ENCODE measurements at places on chromosomes 2 and 18.

- DNase-seq, result no peak
Observed at GRCh38 chr2:175742367-175742766, 259.7 kb downstream of the LNPK start.

DNA sequence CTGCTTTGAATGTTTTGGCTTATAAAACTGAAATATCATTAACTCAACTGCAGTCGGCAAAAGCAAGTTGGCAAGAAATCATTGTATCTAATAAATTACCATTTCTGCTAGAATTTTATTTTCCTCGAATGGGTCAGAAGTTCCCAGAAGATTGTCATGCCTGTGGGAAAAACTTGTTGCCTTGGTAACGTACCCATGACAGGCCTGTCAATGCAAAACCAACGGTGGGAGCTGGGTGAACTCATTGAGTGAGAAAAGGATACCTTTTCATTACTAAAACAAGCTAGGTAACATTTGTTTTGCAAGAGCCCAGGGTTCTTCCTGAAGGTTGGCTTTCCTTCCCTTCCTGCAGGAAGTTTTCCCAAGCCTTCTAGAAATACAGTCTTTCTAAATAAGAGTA is 9.5 kb downstream of the PLB1 start:
- no peak for DNase-seq

- DNase-seq, result no peak
Observed at GRCh38 chr18:76494231-76495005, 624 bp downstream of the ZNF516 start.

DNA sequence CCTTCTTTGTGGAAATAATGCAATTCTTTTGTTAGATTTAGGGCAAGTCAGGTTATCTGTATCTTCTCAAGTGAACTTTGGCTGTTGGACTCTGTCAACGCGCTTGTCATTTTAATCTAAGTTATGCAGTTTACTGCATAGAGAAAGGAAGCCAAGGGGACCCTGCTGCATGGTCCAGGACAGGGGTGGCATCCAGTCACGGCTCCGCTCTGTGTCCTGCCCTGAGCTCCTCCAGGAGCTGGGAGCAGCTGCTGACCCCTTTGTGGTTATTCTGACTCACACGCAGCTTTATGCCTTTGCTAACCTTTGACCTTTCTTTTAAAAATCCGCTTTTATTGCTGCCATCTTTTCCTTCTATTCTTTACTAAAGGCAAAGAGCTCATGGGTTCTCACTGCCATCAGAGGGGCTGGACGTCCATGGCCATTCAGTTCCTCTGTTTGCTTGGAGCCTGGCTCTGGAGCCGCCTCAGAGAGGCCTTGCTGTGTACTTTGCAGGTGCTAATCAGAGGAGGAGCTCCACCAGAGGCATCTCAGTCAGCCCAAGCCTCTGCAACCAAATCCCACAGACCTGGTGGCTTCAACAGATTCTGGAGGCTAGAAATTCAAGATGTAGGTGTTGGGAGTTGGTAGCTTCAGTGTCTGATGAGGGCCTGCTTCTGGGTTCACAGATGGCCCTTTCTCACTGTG is 39.3 kb downstream of the SNTG2 start:
- no peak for DNase-seq

GRCh38 chr2:31446848-31447247 is 32.3 kb upstream of the XDH start:
- DNase-seq, result no peak

DNA sequence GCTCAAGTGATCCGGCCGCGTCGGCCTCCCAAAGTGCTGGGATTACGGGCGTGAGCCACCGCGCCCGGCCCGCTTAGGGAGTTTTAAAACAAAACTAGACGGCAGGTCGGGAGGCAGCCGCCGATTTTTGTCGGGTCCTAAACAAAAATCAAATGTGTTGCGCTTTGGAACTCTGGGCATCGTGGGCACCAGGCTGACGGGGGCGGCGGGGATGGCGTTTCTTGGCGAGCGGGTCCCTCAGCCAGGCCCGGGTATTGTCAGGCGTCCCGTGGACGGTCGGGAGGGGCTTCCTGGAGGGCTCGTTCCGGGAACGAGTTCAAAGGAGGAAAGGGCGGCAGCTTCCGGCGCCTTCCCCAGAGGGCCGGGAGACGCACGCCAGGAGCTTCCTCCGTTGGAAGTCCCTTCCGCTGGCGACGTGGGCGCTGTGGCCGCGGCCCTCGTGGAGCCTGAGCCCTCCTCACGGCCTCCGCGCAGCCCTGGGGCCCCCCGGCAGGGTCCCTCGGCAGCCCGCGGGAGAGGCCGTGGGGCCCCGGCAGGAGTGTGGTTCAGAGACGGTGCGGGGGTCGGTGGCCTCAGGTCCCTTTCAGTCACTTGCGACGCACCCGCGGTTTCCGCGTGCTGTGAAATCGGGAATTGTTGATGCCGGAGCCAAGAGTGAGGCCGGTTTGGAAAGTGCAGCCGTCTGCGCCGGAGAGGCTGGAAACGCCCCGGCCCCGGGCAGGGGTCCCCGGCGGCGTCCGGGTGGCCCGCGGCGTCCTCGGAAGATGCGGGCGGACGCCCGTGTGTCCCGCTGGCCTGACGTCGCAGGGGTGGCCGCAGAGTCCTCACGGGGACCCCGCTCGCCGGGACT is 59.3 kb downstream of the EMILIN2 start:
- no peak for DNase-seq

GRCh38 chr2:98775146-98775986 is 44.4 kb upstream of the MGAT4A start:
- no peak for DNase-seq

DNA sequence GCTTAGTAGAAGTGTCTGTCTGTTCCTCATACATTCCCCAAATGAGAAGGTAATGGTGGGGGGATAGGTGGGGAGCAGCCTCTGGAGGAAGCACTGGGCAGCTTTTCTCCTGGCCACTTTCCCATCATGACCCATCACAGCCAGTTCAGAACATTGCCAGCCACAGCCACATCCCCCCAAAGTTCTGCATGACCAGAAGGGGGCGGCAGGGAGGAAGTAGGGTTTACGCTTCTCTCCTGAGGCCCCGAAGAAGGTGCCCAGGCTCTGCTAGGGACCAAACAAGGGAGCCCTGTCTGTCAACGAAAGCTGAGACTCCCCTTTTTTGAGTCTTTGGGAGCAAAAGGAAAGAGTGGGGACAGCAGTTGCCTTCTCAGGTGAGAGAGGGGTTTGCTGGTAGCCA is 7.7 kb downstream of the IGFBP5 start:
- no peak for DNase-seq

DNA sequence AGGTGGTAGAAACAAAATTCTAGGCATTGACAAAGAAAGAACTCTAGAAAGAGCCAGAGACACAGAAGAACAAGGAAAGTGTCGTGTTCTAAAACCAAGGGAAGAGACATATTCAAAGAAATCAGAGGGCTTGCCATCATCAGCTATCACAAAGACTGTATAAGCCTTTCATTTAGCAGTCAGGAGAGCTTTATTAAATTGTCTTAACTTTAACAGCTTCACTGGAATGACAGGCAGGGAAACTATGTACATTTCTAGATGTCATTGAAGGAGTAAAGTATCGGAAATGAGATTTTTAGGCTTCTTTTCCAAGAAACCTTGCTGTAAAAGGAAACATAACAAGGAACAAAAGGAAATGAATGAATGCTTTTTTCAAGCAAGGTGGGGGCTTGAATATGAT is 15.8 kb downstream of the KYNU start:
- no peak for DNase-seq

- no peak for DNase-seq
Observed at GRCh38 chr2:22854588-22854987, 530.4 kb upstream of the KLHL29 start.

- DNase-seq, result no peak
Observed at GRCh38 chr2:207854484-207855440, 85.1 kb upstream of the FZD5 start.

GRCh38 chr2:235551965-235552364 is 58.1 kb downstream of the AGAP1 start:
- peak; percentile 6 for DNase-seq

DNA sequence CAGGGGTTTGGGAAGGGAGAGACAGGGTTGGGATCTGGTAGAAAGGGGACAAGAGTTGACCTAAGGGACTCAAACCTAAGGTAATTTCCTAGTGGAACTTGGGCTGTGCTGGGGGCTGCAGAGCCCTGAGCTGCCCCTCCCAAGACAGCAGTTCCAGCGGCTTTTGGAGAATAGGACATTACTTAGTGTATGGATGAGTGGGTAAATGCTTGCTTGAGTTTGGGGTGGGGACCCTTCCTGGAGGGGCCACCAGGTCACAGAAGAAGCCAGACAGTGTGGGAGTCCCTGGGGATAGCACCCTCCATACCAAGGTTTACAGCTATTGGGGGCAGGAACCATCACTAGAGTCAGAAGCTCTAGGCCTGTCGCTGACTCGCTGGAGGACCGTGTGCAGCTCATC is 111.5 kb downstream of the CAPN13 start:
- DNase-seq, result no peak

DNA sequence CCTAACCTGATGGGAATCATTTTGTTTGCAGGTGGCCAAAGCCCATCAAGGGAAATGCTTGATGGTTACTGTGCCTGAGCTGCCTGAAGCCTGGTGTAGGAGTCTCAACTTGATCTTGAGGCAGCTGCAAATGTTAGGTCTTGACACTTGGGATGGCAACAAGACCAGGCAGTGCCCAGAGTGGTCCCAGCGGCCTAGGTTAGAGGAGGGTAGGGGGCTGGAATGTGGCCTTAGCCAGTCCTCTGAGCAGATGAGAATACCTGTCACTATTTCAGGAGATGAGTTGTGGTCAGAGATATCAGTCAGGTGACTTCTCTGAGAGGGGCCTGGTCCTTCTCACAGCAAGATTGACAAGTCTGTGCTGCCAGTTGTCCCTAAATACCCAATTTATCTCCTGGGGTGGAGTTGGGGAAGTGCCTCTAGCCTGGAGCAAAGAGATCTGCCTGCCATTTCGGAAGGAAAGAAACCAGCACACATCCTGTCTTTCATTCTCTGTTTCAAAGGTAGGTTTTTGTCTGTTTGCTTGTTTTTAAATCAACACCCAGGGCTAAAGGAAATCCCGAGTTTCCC is 13.4 kb downstream of the SPTBN1 start:
- DNase-seq, result no peak

DNA sequence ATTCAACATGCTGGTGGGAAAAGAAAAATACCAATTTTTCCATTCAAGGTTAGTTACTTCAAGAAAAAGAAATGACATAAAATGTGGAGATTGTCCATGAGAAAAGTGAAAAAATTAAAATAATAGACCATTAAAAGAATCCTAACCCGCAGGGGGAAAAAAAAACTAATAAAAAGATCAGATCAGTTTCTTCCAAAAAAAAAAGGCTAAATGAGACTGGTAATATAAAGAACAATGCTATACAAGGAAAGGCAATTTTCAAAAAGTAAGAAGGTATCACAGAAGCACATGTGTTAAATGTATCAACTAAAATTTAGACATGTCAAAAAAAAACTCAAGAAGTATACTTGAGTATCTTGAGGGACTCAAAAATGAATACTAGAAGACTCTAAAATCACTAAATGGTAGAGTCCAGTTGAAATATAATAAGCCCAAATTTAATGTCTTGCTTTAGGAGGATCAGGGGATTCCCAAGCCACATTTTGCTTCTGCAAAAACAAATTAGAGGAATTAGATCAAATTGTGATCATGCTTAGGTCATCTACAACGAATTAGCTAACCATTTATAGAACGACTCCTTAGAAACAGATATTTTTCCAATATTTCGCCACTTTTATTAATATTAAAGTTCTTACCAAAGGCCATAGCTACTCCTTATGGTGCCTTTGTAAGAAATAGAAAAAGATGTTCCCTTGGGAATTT is 35.8 kb upstream of the GLS start:
- no peak for DNase-seq

DNA sequence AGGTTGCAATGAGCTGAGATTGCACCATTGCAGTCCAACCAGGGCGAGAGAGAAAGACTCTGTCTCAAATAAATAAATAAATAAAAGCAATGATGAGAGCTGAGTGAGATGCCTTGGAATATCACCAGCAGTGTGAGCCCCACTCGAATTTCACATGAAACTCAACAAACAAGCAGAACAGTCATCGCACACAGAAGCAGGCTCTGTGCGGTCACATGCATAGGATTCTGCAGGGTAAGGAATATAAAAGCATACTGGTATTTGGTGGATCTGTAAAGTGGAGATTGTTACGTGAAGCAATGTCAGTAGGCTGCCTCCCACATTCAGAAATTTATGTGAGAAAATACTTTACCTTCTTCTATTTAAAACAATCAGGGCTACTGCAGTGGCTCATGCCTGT is 18.0 kb upstream of the AP1S3 start:
- DNase-seq, result no peak

DNA sequence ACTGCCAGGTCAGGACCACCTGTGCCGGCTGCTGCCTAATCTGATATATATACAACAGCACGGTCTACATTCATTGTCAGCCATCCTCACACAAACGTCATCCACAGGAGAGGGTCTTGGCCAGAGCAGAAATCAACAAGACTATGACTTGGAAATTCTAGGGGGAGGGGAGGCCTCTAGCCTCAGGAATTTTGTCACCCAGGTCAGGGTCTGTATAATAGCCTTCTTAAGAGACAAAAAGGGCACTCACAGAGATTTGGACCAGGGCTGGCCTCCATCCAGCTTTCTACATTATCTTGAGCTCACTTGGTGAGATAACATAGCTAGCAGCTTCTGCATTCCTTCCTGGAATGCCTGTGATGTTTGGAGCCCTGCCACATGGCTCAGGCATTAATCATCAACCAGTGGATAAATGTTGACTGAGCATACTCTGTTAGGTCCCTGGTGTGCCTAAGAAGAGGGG is 50.4 kb upstream of the CTIF start:
- peak; percentile 53 for DNase-seq

DNA sequence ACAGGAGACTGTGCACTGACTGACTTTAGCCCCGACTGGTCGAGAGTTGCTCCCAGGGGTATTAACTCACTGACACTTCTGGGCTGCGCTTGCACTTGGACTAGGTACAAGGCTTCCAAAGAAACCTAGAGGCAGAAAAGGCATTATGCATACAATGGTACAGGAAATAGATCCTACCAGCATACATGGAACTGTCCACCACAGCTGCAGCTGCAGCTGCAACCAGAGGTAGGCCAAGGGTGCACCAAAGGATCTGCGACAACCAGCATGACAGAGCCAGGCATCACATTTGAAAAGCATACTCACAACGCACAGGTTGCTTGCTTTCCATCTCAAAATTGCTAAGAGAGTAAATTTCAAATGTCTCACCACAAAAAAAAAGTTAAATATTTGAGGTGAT is 22.6 kb upstream of the PGAP1 start:
- no peak for DNase-seq

GRCh38 chr2:7691961-7692656 is 774.9 kb downstream of the RNF144A start:
- DNase-seq, result no peak

GRCh38 chr2:193837111-193837738 is 1642.5 kb upstream of the TMEFF2 start:
- no peak for DNase-seq
